ENCODE measurements at places on chromosomes 12 and 14.
A peak's percentile ranks its signal among the peaks of the same experiment; 100 is the strongest.

DNA sequence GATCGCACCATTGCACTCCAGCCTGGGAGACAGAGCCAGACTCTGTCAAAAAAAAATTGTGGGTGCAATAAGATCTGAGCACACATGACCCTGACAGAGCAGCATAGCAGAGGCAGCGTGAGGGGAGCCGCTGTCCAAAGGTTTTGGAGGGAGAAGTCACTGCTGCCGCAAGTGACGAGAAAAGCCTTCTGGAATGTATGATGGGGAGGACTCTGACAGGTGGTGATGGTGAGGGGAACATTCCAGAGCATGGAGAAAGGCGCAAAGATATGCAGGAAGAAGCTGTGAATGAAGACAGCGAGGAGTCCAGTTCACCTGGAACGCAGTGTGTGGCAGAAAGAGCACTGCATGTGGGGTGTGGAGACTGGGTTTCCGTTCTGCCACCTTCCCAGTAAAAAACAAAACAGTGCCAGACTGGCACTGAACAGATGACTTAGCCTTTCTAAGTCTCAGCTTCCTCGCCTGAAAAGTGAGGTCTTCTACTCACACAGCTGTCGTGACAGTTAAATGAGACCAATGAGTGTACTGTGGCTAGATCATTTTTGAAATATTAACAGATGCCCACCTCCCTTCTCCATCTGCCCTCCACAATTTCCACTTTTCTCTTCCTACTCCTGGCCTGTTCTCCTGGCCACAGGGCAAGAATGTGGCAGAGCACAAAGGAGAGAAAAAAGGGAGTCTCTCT lies 53.4 kb upstream of the PTHLH start:
- DNase-seq, result no peak

DNA sequence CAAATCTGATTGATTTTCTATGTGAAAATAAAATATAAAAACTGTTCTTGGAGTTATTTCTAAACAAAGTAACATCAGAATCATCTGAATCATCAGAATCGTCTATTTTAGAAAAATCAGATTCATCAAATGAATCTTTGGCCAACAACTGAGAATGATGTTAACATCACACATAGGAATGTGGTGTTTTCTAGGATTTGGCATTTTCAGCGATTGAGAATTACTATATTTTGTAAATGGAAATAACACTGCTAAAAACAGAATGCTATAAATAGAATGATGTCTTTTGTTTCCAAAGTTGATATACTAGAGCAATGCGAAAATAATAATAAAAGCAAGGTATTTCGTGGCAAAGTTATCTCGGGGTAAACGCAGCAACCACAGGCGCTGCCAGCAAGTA lies 73.9 kb upstream of the EVL start:
- no peak for DNase-seq

DNA sequence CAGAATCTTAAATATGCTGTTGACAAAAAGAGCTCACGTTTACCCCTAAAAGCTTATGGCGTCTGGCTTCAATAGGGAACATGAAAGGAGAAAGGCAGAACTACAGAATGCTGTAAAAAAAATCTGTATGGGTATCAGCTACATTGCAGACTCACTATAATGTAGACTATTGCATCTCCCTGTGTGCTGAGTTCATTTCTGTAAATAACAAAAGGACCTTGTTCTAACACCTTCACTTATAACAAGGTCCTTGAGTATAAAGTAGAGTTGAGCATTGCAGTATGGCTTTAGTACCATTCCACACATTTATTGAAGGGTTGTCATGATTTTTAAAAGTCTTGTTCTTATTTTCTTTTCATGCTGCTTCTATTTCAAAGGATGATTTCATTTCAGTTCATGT lies 165.3 kb downstream of the NPAS3 start:
- no peak for DNase-seq

GRCh38 chr12:19688532-19688931 lies 249.2 kb downstream of the AEBP2 start:
- DNase-seq, result no peak

DNA sequence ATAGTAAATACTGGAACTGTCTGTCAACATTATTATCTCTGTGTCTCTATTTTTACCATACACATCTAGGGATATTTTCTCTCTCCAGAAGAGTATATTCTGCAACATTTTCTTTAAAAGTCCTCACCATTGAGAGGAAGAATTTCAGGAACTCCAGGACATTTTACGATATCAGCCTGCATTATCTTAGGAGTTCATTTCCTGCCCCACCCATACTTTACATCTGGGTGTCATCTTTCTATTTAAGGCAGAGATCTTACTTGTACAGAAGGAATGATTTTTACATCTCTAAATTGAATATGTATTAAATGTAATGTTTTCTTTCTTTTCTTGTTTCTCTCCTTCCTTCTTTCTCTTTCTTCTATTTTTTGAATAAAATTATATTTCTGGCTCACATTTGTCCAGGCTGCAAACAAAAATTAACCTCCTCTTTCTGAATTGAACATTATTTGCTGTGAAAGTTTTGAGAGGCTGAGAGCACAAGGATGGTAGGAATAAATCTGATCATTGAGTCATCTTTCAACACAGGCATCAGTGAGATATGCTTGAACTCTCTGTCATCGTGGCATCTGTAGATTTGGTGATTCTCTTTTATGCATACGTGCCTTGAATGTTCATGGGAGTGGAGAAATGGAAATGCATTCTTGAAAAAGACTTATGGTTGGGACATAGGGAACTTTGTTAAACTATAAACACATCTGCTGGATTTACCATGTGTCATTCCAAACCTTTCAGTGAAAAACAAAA lies 753.6 kb downstream of the SLC16A7 start:
- no peak for DNase-seq

- DNase-seq, result no peak
Observed at GRCh38 chr14:62692490-62693106, 352.7 kb downstream of the KCNH5 start.

DNA sequence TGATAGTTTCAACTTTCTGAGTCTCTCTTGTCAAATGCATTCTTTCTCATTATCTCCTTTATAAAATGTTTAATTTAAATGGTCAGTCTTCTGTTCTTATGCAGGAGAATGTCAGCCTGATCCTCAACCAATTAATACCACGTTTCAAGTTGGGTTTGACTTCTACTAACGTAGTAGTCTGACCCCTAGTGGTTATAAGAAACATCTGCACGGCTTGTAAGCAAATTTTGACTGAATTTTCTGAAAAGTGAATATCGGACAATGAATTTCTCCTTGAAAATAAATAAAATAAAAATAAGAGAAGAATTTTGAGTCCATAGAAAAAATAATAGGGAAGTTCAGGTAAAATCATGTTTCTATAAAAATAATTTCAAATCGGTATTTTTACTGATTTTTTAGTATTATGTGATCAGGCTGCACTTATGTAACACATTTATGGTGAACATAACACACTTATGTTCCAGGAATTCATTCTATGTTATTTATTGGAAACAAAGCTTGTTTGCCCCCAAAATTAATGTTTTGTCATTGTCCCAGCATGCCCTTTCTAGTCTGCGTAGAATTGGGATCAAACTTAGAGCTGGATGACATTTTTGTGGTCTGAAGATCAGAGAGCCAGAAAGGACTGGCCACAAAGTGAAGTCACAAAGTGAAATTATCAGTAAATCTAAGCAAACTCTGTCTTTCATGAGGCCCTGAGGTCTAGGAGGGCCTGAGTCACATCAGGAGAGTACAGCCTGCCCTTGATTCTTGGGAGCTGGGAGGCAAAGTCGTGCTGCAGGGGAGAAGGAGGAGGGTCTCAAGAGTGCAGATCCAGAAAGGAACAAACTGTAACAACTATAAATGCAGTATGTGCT lies 101.2 kb upstream of the STXBP6 start:
- DNase-seq, result peak; percentile 65

DNA sequence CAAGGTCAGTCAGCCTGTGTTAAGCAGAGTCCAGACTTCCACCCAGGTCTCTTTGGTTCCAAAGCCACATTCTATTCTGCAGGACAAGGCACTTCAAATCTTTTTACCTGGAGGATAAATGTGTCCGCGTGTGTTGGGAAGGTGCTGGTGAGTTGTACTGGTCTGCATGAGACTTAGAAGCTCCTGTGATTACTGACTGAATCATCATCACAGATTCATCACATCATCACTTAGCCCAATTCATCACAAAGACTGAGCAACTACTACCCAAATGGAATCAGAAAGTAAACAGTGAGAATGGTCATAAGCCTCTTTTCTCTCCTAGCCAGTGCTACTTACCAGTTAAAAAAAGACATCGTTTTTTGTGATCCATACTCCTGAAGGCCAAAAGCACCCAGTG lies 5.3 kb downstream of the SLC15A5 start:
- no peak for DNase-seq

DNA sequence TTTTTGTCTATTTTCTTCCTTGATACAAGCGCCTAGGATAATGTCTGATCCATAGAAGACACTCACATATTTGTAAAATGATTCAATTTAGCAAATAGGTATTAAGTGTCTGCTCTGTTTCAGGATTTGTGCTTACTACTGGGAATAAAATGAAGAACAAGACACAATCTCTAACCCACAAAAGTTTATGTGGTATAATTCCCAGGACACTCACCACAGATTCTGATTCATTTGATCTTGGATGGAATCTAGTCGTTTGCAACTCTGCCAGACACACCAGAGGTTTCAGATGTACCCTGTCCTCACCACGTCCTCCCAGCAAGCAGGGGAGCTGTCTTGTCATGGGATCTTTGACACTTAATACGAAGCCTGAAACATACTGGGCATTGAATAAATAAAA lies 208.3 kb downstream of the LRIG3 start:
- peak; percentile 70 for DNase-seq
